ENCODE measurements at places on chromosomes 3 and 15. TPM values are rescaled to one million over a fixed set of nuclear protein-coding genes. Genes with fewer than 3 reads are reported as not detected.

DNA sequence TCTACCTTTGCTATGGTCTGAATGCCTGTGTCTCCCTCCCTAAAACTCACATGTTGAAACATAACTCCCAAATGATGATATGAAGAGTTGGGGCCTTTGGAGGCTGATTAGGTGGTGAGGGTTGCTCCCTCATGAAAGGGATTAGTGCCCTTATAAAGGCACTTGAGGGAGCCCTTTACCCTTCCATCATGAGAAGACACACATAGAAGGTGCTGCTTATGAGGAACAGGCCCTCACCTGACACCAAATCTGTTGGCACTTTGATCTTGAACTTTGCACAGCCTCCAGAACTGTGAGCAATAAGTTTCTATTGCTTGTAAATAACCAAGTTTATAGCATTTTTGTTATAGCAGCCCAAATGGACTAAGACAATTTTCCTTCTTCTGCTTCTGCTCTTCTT, 76.2 kb upstream of the ADAMTS9 start:
- H3K27ac ChIP-seq, result no peak overlapping the region
- H3K4me1 ChIP-seq, result no peaks in the 10 kb centered on the region
- H3K27me3 ChIP-seq, result no peaks in the 10 kb centered on the region
- no peaks in the 10 kb centered on the region for H3K36me3 ChIP-seq
- no peak overlapping the region for H3K4me3 ChIP-seq
- DNase-seq, result no peak

DNA sequence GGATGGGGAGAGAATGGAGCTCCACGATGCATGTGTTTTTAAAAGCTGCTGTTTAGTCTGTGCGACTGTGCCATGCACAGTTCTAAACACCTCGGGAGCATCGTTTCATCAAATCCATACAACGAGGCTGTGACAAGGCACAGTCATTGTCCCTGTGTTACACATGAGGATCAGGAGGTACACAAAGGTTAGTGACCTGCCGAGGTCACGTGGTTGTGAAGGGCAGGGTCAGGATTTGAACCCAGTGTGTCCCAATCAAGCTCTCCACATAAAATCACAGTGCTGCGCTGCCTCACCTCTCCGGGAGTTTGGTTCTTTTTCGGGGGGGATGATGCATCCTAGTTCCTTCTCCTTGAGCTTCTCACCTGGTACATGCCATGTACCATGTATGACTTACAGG, 18.7 kb upstream of the KIF23 start:
- H3K27ac ChIP-seq, result no peak overlapping the region
- H3K4me1 ChIP-seq, result peaks cover 6% of the 10 kb centered on the region
- no peaks in the 10 kb centered on the region for H3K27me3 ChIP-seq
- DNase-seq, result no peak

DNA sequence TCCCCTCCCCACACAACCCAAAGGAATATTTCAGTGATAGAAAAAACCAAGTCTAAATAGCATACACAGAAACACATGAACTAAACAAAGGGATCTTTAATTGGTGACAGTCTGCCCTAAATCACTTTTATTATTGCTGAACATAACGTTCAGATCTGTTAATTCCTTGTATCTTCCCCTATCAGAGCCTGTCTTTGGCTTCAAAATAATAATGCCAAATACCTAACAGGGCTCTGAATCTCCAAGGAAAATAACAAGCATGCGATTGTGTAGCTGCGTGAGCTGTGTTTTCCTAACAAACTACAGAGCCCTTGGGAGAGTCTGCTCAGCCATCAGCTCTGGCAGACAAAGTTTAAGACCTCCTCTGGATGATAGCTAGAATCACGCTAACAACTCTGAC, 1010.1 kb downstream of the ROBO1 start:
- no peaks in the 10 kb centered on the region for H3K36me3 ChIP-seq
- no peak for DNase-seq
- H3K4me3 ChIP-seq, result no peak overlapping the region
- no peaks in the 10 kb centered on the region for H3K27me3 ChIP-seq

- H3K4me3 ChIP-seq, result no peak overlapping the region
- H3K27ac ChIP-seq, result no peak overlapping the region
- no peak for DNase-seq
- no peaks in the 10 kb centered on the region for H3K27me3 ChIP-seq
- H3K36me3 ChIP-seq, result peaks cover 18% of the 10 kb centered on the region
These were observed 90.5 kb upstream of the CSPG5 start for GRCh38 chr3:47669026-47669749.

ADAMTSL3 gene
- total RNA-seq, result not detected

All from CD4-positive, alpha-beta memory T cell (primary cell).